GM23248 (cell line): ENCODE measurements at places on chromosomes 1 and 21. TPM values are rescaled to one million over a fixed set of nuclear protein-coding genes. Genes with fewer than 3 reads are reported as not detected.

GRCh38 chr1:153587314-153587713 is 21.7 kb upstream of the S100A2 start:
- H3K27me3 ChIP-seq = no peaks in the 10 kb centered on the region

GRCh38 chr1:211099393-211099792 is 34.6 kb downstream of the KCNH1 start:
- no peaks in the 10 kb centered on the region for H3K27me3 ChIP-seq
- no peak for DNase-seq
- H3K4me1 ChIP-seq = no peaks in the 10 kb centered on the region
- no peak overlapping the region for H3K27ac ChIP-seq
- no peak overlapping the region for H3K4me3 ChIP-seq
- H3K36me3 ChIP-seq = no peaks in the 10 kb centered on the region

GRCh38 chr1:151798571-151798970 is 6.6 kb downstream of the LINGO4 start:
- H3K4me1 ChIP-seq = no peaks in the 10 kb centered on the region
- H3K4me3 ChIP-seq = no peak overlapping the region
- H3K27me3 ChIP-seq = peaks cover 38% of the 10 kb centered on the region
- no peaks in the 10 kb centered on the region for H3K36me3 ChIP-seq

DNA sequence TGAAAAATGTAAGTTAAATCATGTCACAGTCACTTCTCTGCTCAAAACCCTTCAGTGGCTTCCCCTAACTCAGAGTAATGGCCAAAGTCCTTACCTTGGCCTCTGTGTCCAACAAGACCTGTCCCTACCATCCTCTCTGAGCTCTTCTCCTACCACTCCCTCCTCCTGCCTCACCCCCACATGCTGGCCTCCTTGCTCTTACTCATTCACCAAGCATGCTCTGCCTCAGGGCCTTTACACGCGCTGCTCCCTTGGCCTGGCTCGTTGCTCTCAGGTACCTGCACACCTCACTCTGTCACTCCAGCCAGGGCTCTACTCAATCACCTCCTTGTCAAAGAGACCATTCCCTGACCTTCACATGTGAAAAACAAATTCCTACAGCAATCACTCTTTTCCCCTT is 54.2 kb downstream of the SEC16B start:
- H3K36me3 ChIP-seq = no peaks in the 10 kb centered on the region
- H3K4me3 ChIP-seq = no peak overlapping the region
- peaks cover 12% of the 10 kb centered on the region for H3K4me1 ChIP-seq
- H3K27me3 ChIP-seq = no peaks in the 10 kb centered on the region

DNA sequence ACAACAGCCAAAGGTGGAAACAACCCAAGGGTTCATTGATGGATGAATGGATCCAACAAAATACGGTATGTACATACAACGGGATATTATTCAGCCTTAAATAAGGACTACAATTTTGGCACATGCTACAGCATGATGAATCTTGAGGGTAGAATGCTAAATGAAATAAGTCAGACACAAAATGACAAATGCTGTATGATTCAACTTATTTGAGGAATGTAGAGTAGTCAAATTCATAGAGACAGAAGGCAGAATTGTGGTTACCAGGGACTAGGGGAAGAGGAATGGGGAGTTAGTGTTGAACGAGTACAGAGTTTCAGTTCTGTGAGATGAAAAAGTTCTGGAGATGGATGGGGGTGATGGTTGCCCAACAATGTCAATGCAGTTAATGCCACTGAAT is 118.0 kb upstream of the PAXBP1 start:
- no peak overlapping the region for H3K27ac ChIP-seq
- no peaks in the 10 kb centered on the region for H3K36me3 ChIP-seq
- DNase-seq = peak; percentile 46

GRCh38 chr1:7295946-7296345 is 475.1 kb upstream of the VAMP3 start:
- H3K27me3 ChIP-seq = no peaks in the 10 kb centered on the region
- H3K36me3 ChIP-seq = no peaks in the 10 kb centered on the region
- no peak overlapping the region for H3K27ac ChIP-seq
- DNase-seq = peak; percentile 45

GRCh38 chr1:240998024-240998423 is 359.0 kb downstream of the RGS7 start:
- no peaks in the 10 kb centered on the region for H3K36me3 ChIP-seq
- H3K4me1 ChIP-seq = no peaks in the 10 kb centered on the region
- peaks cover 16% of the 10 kb centered on the region; the same call in 1 of the 2 replicates for H3K27me3 ChIP-seq
- H3K27ac ChIP-seq = no peak overlapping the region
- peak; percentile 42 for DNase-seq

GRCh38 chr1:26168410-26169197 is at the start of gene C1orf232:
Gene C1orf232 (minus strand): TSS chr1:26168963. CDS start chr1:26168499, 464 bp downstream.
- H3K4me1 ChIP-seq = no peaks in the 10 kb centered on the region
- peak within 1 kb of the TSS; percentile 96 for H3K4me3 ChIP-seq
- H3K36me3 ChIP-seq = no peaks in the 10 kb centered on the region
- peak within 1 kb of the TSS; percentile 29; the same call in 1 of the 2 replicates for H3K27ac ChIP-seq
- peaks cover 5% of the 10 kb centered on the region; the same call in 1 of the 2 replicates for H3K27me3 ChIP-seq

DNA sequence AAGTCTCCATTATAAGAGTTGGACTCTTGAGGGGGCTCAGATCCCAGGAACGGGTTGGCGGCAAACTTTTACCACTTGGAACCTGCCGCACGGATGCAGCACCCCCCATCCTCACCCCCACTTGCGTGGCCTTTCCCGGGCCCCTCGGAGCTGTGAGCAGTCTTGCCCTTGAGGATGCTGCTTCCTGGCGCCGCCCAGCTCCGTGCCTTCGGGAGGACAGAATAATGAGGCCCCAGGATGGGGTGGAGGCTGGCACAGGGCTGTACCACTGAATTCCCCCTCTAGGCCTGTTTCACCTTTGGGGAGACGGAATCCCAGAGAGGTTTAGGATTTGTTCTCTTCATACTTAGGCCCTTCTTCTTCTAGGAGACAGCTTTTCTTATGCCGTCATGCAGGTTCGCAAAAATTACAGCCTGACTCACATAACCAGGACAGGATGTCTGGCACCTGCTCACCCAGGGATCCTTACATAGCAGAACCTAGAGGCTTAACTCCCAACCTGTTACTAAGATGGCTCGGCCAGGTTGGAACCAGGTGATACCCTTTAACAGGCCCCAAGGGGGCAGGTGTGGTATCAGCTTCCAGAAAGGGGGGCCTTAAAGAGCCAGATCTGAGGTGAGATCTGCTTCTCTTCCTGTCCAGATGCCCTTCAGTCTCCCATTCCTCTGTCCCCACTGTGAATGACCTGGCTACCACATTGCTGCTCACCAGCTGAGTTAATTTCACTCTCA is 1.5 kb downstream of the TRNP1 start:
- no peaks in the 10 kb centered on the region for H3K27me3 ChIP-seq
- peak overlapping the region; percentile 91 for H3K27ac ChIP-seq
- H3K4me3 ChIP-seq = peak overlapping the region; percentile 82
- H3K36me3 ChIP-seq = peaks cover 9% of the 10 kb centered on the region

GRCh38 chr21:15247613-15248012 is 182.8 kb upstream of the NRIP1 start:
- no peaks in the 10 kb centered on the region for H3K27me3 ChIP-seq
- peak; percentile 15 for DNase-seq
- no peaks in the 10 kb centered on the region for H3K36me3 ChIP-seq
- no peak overlapping the region for H3K4me3 ChIP-seq
- H3K27ac ChIP-seq = no peak overlapping the region
- H3K4me1 ChIP-seq = peaks cover 12% of the 10 kb centered on the region; the same call in 1 of the 2 replicates

DNA sequence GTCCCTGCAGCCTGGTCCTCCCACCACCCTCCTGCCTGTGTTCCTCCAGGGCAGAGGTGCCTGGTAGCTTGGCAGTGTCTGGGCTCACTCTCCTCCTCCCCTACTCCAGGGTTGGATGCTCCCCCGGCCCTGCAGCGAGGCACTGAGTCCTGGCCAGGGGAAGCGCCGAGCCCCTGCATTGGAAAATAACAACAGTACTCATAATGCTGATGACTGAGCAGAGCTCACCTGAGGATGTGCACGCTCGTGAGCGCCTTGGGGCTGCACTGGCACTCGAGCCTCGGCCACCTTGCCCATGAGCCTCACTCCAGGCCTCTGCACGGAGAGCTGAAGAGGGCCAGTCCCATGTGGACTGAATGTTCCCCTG is 6.0 kb upstream of the ACTRT2 start:
- no peak for DNase-seq
- no peak overlapping the region for H3K27ac ChIP-seq
- no peaks in the 10 kb centered on the region for H3K36me3 ChIP-seq
- no peaks in the 10 kb centered on the region for H3K4me1 ChIP-seq
- no peak overlapping the region for H3K4me3 ChIP-seq
- H3K27me3 ChIP-seq = peaks cover 13% of the 10 kb centered on the region

DNA sequence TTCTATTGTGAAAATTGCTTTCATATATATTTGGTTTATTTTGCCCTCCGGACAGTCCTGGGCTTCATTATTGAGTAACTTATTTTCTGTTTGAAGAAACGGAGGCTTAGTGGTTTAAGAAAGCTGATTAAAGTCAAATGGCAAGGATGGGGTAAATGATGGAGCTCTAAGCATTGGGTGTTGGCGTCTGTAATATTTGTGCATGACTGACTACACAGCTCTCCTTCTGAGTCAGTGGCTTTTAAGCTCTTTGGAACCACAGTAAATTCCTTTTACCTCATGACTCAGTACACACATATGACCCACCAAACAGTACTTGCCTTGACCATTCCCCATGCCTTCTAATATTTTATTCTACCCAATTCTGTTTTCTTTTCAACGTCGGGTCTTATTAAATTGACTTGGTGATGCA is 21.0 kb downstream of the B3GALT5 start:
- H3K27ac ChIP-seq = peak overlapping the region; percentile 80
- peak overlapping the region; percentile 45 for H3K4me3 ChIP-seq
- H3K27me3 ChIP-seq = no peaks in the 10 kb centered on the region
- H3K4me1 ChIP-seq = peaks cover 29% of the 10 kb centered on the region
- peak; percentile 91 for DNase-seq
- no peaks in the 10 kb centered on the region for H3K36me3 ChIP-seq

DNA sequence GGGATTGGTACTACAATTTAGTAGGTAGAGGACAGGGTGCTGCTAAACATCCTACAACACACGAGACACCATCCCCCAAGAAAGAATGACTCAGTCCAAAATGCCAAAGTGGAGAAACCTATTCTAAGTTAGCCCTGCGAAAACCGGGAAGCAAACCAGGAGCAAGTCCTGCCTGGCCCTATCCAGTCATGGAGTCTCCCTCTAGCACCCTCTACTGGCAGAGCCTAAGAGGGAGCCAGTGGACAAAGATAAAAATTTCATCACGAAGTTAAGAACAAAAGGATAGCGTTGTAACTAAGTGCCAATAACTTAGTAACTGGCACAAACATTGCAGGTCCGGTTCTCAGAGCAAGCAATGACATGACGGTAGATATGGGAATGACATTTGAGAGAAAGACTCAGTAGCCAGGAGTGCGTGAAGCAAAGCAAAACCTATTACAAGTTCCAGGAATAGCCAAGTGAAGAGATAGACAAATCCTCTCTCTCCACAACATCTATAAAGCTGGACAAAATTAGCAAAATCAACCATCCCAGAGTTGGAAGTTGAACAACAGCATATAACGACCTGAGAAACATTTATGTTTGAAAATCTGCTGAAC is 383.5 kb downstream of the OMA1 start:
- no peak overlapping the region for H3K27ac ChIP-seq
- H3K27me3 ChIP-seq = no peaks in the 10 kb centered on the region
- H3K4me3 ChIP-seq = no peak overlapping the region
- DNase-seq = peak; percentile 80

DNA sequence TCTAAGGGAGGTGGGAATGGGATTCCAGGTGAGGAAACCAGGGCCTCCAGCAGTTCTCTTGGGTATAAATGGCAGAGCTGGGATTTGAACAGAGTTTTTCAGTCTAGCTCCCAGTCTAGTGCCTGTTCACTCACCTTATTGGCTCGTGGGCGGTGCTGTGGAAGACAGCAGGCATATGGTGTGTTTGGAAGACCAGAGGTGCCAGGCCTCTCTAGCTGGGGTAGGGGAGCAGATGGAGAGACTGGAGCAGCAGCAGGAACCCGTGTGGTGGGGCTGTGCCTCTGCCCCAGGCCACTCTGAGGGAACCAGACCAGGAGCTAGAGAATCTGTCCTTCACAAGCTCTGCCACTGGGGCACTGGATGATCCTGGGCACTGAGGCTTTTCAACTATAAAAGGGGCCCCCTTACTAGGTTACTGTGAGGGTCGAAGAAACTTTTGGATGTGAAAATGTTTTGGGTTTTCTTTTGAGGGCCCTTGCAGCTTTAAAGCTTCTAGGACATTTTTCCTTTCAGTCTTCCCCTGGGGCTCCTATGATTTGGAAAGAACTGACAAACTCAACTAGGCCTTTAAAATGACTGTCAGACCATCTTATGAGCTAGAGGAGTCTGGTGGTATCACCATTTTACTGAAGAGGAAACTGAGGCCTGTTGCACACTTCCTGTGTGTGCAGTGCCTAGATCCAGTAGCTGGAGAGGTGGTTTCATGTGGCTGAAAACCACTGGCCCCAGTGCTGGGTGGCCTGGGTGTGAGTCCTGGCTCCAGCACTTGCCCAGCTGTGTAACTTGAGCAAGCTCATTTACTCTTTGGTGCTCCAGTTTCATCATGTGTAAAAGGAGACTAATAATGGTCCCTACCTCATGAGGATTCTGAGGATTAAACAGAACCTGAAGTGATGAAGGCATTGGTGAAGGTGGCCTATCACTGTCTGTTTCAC is 6.1 kb downstream of the DMRTB1 start:
- no peaks in the 10 kb centered on the region for H3K4me1 ChIP-seq
- no peak overlapping the region for H3K27ac ChIP-seq
- no peaks in the 10 kb centered on the region for H3K27me3 ChIP-seq
- no peaks in the 10 kb centered on the region for H3K36me3 ChIP-seq
- no peak for DNase-seq

- peak overlapping the region; percentile 98 for H3K4me3 ChIP-seq
- peaks cover 27% of the 10 kb centered on the region for H3K4me1 ChIP-seq
- peak overlapping the region; percentile 96 for H3K27ac ChIP-seq
- peaks cover 22% of the 10 kb centered on the region for H3K36me3 ChIP-seq
- H3K27me3 ChIP-seq = no peaks in the 10 kb centered on the region
Measured at GRCh38 chr1:85582687-85583591, 2.4 kb downstream of the CCN1 start.

GRCh38 chr1:156086256-156086662 is 4.0 kb upstream of the MEX3A start:
- H3K4me1 ChIP-seq = no peaks in the 10 kb centered on the region
- no peaks in the 10 kb centered on the region for H3K27me3 ChIP-seq
- no peak overlapping the region for H3K27ac ChIP-seq
- H3K4me3 ChIP-seq = no peak overlapping the region
- H3K36me3 ChIP-seq = no peaks in the 10 kb centered on the region
- no peak for DNase-seq

GRCh38 chr21:45280178-45280821 is 7.4 kb downstream of the POFUT2 start:
- DNase-seq = no peak
- no peak overlapping the region for H3K27ac ChIP-seq
- peaks cover 51% of the 10 kb centered on the region for H3K36me3 ChIP-seq
- no peaks in the 10 kb centered on the region for H3K27me3 ChIP-seq

- peaks cover 59% of the 10 kb centered on the region for H3K4me1 ChIP-seq
- peak; percentile 83 for DNase-seq
- H3K27ac ChIP-seq = peak overlapping the region; percentile 92
- no peaks in the 10 kb centered on the region for H3K27me3 ChIP-seq
- peak overlapping the region; percentile 57 for H3K4me3 ChIP-seq
Measured at GRCh38 chr1:38000529-38001455, 4.5 kb downstream of the FHL3 start.

UBL4B gene
- total RNA-seq = not detected in 2 replicates

RNU1-1 gene
- total RNA-seq = under 0.01 TPM in 1 of 2 replicates, not detected in the other

RNU1-3 gene
- under 0.01 TPM in 1 of 2 replicates, not detected in the other for total RNA-seq

ZNF362 gene
- total RNA-seq = 9.6 and 9.7 TPM in 2 replicates

CHI3L1 gene
- total RNA-seq = 0.22 and 0.63 TPM in 2 replicates

GPR157 gene
- 1.7 and 3.3 TPM in 2 replicates for total RNA-seq

TMEM82 gene
- total RNA-seq = not detected in 2 replicates

FAM131C gene
- 0.51 and 0.97 TPM in 2 replicates for total RNA-seq

MSH4 gene
- not detected in 2 replicates for total RNA-seq

FCGR3B gene
- not detected in 2 replicates for total RNA-seq

FCER1G gene
- not detected in 2 replicates for total RNA-seq

MX2 gene
- total RNA-seq = 0.54 and 2.8 TPM in 2 replicates
